ENCODE measurements at places on chromosomes 12 and 14.

DNA sequence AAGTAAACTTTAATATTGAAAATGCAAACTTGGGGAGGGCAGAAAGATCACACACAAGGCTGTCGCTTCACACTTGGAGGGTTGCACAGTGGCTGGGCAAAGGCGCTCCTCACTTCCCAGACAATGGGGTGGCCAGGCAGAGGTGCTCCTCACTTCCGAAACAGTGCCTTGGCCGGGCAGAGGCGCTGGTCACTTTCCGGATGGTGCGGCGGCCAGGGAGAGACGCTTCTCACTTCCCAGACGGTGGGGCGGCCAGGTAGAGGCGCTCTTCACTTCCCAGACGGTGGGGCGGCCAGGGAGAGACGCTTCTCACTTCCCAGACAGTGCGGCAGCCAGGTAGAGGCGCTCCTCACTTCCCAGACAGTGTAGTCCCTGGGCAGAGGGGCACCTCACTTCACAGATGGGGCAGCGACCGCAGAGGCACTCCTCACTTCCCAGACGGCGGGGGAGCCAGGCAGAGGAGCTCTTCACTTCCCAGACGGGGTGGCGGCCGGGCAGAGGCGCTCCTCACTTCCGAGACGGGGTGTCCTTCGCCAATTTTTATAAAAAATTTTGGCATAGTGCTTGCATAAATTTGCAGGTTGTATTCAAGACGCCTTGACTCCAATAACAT is 140.8 kb upstream of the PZP start:
- DNase-seq, result no peak

- DNase-seq, result no peak
Observed at GRCh38 chr12:52585946-52586345, 12.3 kb upstream of the KRT74 start.

DNA sequence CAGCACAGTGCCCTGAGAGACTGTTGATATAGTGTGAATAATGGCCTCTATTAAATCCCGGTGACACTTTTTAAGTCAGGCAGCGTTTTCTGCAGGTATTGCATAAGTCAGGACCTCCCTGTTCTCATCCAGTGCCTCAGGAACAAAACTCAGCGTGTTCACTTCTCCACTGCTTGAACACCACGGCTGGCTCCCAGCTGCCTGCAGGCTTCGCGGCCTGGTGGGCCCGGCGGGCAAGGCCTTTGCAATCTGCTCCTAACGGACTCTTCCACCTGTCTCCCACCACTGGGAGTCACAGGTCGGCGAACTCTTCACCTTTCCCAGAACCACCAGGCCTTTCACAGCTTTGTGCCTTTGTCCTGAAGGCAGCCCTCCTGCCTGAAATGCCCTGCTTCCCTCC is 18.7 kb downstream of the RFX4 start:
- DNase-seq, result no peak

DNA sequence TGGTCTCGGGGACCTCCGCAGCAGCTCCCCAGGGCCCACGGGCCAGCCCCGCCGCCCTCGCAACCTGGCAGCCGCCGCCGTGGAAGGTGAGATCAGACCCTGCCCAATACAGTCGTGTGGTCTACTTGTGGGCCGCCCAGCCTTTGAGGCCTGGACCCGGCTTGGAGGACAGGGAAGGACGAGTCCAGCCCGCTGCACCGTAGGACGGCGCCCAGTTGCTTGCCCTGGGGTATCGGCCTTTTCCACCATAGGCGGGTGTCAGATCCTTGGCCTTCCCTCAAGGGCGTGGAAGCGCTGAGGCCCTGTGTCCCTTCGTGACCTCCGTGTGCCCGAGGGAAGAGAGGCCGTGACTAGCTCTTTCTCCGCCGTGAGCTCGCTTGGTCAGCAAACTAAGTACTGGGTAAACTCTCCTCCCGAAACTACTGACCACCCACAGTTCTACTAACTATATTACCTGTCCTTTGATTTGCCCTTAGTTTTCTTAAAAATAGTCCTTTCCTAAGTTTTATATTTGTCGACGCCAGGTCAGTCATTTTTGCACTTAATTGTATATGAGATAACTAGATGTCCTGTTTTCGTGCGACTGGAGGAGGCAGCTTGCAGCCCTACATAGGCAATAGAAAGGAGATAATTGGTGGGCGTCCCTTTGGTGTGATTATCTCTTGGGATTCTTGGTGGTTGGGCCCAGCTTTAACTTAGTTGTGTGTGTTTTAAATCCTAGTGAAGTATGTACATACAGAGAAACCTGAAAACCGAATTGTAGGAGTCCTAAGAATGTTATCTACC is 757 bp downstream of the SLC25A3 start:
- no peak for DNase-seq

GRCh38 chr14:104844306-104845032 is 20.6 kb upstream of the CEP170B start:
- DNase-seq, result no peak

DNA sequence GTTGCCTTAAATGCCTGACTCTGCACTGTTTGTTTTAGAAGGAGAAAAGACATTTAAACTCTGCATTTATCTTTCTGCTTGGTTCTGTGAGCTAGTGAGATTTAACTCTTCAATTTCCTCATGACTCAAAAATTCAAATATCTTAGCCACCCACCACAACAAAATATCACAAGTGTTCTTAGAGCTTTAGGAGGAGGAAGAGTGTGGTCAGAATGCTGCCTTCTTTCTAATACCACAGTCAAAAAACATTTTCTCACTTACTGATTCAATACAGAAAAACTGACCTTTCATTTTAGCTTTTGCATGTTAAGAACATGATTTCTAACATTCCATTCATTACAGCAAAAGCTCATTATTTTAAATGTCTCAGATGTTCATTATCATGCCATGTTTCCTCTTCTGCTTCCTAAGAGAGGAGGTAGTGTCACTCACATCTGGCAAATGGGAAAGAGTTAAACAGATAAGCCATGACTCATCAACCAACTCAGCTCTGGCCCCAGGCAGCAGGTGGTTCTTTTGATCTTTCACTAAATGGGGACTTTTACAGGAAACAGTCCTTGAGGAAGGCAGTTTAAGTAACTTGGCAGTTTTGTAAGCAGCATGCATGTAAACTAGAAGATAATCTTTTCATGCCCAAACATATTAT is 56.4 kb upstream of the RNU6-8 start:
- DNase-seq, result no peak

DNA sequence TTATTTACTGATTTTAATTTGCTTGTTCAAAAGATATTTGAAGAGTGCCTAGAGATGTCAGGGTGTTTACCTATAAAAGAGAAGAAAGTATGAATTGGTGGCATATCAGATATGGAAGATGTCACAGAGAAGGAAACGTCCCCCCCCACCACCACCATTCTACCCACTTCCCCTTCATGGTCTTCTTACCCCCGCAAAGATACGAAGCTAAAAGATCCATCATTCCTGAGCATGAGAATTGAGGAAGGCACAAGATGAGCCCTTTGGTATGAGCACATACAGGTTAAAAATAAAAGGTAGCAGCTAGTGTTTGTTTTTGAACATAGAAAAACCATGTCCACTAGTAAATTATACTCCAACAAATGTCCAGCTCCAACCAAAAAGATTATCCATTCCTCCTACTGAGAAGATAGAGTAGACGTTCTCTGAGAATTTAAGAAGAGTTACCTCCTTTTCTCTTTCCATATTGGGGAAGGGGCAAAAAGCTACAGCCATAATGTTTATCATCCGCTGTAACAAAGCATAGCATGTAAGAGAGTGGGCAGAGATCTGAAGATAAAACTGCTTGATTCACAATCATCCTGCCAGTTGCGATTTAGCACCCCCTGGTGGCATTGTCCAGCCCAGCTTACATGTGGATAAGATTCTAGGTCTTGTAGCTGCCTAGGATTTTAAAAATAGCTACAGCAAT is 29.1 kb downstream of the NFYB start:
- peak; percentile 84 for DNase-seq

DNA sequence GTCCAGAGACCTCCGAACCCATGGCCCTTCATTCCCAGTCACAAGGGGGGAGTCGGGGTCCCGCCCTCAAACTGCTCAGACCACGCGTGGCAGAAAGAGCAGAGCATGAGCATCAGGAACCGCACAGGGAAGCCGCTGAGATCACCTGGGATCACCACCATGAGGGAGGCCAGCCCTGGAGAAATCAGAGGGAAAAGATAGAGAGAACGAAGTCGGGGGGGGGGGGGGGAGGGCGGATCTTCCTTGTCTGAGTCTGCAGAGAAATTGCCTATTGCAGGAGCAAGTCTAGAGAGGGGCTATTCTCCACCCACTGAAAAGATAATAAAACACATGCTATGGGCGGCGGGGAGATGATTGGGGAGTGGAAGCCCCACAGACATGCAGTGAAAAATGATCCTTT is 884 bp upstream of the TMEM132C start:
- no peak for DNase-seq

DNA sequence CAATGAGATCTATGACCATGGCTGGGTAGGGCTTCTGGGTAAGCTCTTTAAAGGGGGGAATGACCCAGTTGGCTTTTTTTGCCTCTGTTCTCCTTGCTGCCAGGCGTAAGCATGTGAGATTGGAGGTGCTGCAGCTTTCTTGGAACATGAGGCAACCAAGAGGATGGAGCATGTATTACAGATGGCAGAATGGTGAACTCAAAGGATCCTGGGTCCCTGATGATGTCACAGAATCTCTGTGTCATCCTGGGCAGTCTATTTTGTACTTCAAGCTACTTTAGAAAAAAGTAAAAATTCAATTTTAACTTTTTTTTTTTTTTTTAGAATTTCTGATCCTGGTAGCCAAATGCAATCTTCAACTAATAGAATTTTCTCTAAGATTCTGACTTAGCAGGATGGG is 8.0 kb downstream of the KRT82 start:
- no peak for DNase-seq

GRCh38 chr14:29724991-29725390 is 202.7 kb downstream of the PRKD1 start:
- no peak for DNase-seq

DNA sequence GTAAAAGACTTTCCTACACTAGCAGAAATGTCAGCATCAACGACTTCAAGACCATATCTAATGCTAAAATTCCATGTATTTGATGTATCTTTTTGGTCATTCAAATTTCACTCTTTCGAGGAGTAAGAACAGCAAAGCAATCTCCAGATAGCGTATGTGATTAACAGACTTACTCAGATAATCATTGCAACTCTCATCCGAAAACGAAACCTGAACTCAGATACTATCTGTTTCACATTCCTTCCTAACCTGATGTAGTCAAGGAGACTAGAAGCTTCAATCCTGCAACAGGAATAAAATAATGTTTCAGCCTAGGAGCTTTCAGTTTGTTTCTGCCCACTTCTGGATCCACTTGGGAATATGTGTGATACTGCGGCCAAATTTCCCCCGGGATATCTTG is 286.3 kb downstream of the NUAK1 start:
- no peak for DNase-seq
